ENCODE measurements at places on chromosomes 16 and 17.

GRCh38 chr17:45679426-45679825 lies 104.7 kb upstream of the CRHR1 start:
- DNase-seq: no peak

DNA sequence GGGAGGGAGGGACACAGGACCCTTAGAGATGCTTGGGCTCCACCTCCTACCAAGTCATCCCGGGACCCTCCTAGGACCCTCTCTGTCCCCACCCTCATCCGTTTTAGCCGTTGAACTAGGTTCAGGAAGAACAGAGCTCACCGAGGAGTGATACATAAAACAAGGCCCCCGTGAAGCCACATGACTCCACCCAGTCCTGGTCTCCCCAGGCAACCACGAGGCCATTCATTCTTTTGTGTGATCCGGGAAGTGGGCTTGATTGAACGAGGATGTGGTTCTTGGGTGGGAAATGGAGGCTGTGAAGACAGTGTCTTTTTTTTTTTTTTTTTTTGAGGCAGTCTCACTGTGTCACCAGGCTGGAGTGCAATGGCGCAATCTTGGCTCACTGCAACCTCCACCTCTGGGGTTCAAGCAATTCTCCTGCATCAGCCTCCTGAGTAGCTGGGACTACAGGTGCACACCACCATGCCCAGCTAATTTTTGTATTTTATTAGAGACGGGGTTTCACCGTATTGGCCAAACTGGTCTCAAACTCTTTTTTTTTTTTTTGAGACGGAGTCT lies 14.8 kb downstream of the TRARG1 start:
- no peak for DNase-seq

DNA sequence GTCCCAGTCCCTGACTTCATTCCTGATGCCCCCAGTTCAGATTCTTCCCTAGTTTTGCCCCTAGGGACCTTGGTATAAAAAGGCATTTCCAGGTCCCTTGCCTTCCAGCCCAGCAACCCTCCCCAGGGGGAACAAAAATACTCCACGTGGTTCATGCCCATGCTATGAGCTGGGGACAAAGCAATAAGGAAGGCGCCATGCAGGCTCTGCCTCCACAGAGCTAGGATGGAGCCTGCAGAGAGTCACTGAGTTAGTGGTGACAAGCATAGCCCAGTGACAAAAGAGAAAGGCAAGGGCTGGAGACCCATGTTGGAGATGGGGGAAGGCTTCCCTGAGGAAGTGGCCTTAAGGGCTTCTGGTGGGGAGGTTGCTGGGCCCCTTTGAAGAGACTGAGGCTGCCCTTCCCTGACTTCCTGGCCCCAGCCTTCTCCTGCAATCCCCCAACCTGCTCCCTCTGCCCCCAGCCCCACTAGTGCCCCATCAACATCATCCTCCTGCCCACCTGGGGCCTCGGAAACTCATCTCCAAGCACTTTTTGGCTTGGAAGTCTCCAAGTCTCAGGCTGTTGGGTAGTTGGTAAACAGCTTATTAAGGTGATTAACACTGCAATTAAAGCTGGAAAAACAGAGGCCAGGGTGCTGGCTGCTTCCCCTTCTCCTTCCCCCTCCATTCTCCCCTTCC lies 9.6 kb downstream of the DLX3 start:
- DNase-seq: no peak

- no peak for DNase-seq
Observed at GRCh38 chr16:71254832-71255525, 24.5 kb upstream of the HYDIN start.
